ENCODE measurements at places on chromosomes 5 and 9. TPM values are rescaled to one million over a fixed set of nuclear protein-coding genes. Genes with fewer than 3 reads are reported as not detected.

SLC6A19 gene
- 0.08 TPM for total RNA-seq

GAPT gene
- not detected for total RNA-seq

CARD9 gene
- 1.5 TPM for total RNA-seq

OTP gene
- 0.13 TPM for total RNA-seq

DOCK8 gene
- 0.29 TPM for total RNA-seq

ARID3C gene
- total RNA-seq = not detected

MYMK gene
- total RNA-seq = not detected

FRMD3 gene
- total RNA-seq = 6.2 TPM

PCDHB9 gene
- not detected for total RNA-seq
